ENCODE measurements at places on chromosomes 1 and 21.

GRCh38 chr1:170700842-170701615, 37.1 kb downstream of the PRRX1 start:
- DNase-seq: no peak

DNA sequence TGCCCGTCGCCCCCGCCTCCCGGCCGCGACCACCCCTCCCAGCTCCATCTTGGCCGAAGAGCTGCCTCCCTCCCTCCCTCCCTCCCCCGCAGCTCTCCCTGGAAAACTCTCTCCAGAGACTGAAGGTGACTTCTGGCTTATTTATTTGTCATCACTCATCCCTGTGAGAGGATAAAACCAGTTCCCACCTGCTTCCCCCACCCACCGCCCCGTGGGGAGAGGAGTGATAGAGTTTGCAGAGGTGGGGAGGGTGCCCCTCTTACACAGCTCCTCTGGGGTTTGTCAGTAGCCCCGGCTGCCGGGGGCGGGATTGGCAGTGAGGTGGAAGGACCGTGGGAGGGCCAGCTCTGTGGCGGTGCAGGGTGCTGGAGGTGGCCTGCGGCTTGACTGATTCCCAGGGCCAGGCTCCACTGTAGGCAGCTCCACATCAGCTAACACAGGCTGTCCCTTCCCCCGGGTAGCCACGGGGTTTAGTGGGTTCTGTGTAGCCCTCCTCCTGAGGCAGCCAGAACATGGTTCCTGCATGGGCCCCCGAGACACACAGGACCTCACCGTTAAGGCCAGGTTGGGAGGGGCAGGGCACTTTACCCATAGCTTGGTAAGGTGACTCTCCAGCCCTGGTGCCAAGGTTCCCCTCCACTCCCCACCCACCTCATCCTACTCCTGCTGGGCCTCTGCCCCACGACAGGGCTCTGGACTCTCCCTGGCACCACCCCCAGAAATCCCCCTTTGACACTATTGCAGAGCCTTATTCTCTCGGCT, 62.2 kb downstream of the ELK4 start:
- no peak for DNase-seq

- DNase-seq: no peak
Measured at GRCh38 chr1:185759061-185759460, 24.9 kb downstream of the HMCN1 start.

DNA sequence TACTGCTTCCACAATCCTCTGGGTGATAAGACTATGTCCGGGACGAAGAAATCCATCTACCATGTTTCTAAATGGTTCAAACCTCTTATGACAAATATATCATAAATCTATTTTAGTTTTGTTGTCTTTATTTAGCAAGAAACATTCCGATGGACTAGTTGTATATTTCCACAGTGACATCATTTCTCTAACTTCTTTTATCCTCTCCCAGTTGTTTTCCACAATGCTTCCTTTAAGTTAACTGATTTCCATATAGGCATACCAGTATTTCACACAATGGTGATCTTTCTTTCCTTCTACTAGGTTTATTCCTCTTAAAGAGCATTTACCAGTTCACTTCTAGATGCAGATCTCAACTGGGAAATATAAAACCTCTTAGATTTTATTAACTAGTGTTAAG, 44.8 kb downstream of the USP1 start:
- no peak for DNase-seq

GRCh38 chr1:11704194-11704529, 12.7 kb downstream of the DRAXIN start:
- DNase-seq: no peak

GRCh38 chr21:31159808-31160207, 121.5 kb upstream of the KRTAP19-8 start:
- no peak for DNase-seq

- DNase-seq: no peak
Measured at GRCh38 chr1:34710812-34711211, 44.0 kb upstream of the GJB5 start.

DNA sequence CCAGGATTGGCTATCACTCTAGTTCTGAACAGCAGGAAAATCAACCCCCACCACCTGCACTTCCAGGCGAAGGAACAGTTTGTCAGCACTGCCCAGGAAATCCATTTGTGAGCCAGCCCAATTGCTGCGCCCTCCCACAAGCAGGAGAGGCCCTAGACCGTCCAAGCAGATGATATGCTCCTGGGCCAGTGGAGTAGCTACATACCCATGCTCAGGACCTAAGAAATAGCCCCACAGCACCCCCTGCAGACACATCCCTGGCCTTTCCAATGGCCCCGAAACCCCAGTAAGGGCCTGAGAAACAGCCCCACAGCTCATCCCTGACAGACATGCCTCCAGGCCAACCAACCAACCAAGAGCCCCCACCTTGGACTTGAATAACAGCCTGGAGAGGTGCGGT, 111.5 kb upstream of the ZC3H11B start:
- no peak for DNase-seq

DNA sequence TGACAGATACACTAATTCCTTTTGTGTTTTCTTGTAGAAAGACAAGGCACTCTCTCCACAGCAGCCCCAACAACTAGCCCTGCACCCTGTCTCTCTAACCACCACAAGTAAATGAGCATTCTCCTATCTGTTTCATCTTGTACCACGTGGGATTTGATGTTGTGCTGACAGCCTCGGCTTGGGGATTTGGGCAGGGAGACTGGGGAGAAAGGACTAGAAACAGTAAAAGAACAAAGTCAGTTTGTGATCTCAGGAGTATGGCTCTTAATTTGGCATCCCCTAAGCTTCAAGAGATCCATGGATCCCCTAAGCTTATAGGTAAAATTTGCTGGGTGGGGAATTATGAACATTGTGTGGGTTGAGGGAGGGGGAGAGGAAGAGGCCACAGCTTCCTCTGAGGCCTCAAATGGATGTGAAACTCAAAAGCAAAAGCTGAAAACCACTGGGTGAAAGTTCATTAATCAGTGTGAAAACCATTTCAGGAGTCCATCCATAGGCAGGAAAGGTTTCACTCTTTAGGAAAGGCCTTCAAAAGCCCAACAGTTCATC, 3.1 kb downstream of the C1orf162 start:
- DNase-seq: peak; percentile 48

- no peak for DNase-seq
Measured at GRCh38 chr1:192831706-192832355, 23.0 kb downstream of the RGS2 start.

- DNase-seq: no peak
Measured at GRCh38 chr1:214404571-214405213, 123.7 kb downstream of the SMYD2 start.

DNA sequence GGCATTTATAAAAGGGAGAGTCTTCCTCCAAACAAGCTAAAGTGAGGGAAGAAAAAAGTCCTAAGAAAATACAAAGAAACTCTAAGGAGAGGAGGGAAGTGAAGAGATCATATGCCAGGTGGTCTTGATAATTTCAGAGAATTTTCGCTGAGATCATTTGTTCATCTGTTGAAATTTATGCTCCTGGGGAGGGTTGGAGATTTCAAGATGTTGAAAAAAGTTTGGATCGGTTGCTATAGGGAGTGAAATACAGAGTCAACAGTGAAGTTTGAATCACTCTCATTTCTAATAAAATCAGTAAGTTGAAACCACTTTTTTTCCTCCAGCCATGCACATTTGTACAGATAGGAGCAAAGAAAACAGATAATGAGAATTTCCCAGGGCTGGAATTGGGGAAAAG, 299.1 kb upstream of the ADAMTS5 start:
- no peak for DNase-seq

GRCh38 chr21:25115021-25115420, 492.3 kb downstream of the MRPL39 start:
- DNase-seq: no peak

DNA sequence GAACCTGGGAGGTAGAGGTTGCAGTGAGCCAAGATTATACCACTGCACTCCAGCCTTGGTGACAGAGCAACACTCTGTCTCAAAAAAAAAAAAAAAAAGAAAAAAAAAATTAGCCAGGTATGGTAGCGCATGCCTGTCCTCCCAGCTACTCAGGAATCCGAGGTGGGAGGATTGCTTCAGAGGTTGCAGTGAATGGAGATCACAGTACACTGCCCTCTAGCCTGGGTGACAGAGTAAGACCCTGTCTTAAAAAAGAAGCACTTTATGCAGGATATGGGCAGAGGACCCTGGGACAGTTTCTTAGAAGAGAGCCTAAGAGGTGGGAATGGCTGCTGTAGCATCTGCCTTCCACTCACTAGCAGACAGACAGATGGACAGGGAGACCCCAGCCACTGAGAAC, 23.0 kb downstream of the IQGAP3 start:
- DNase-seq: no peak

GRCh38 chr1:33364565-33364918, 43.6 kb upstream of the A3GALT2 start:
- DNase-seq: no peak

DNA sequence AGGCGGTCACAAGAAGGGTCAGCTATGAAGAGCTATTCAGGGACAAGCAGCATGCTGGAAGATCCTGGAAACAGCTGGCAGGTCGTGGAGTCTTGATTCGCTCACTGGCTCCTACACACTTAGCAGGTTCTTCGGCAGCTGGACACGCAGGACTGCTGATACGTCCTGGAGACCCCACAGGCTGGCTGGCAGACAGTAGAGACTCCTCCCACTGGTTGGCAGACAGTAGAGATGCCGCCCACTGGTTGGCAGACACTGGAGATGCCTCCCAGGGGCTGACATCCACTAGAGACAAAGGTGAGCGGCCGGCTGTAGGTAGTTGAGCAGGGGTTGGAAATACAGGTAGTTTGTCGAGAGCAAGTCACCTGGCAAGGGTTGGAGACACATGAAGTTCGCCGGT, 466 bp downstream of the KRTAP11-1 start:
- no peak for DNase-seq

GRCh38 chr1:181712711-181713110, 229.4 kb downstream of the CACNA1E start:
- DNase-seq: no peak

DNA sequence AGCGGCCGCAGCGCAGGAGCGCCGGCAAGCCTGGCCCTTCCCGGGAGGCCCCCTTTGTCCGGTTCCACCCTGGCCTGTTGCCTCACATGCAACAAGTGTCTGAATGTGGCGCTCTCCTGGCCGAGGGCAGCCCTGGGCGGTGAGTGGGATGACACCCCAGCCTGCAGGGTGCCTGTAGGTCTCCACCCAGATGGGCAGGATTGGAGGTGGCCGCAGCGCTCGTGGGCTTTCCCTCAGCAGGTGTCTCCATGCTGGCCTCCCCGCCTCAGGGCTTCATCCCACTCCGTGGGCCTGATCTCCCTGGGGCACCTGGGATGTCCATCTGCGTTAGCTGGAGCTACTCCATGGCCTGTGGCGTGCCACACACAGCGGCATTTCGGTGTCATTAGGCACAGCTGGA, 1.5 kb downstream of the MIB2 start:
- no peak for DNase-seq

- DNase-seq: no peak
Measured at GRCh38 chr1:154253671-154254070, 18.8 kb upstream of the HAX1 start.

DNA sequence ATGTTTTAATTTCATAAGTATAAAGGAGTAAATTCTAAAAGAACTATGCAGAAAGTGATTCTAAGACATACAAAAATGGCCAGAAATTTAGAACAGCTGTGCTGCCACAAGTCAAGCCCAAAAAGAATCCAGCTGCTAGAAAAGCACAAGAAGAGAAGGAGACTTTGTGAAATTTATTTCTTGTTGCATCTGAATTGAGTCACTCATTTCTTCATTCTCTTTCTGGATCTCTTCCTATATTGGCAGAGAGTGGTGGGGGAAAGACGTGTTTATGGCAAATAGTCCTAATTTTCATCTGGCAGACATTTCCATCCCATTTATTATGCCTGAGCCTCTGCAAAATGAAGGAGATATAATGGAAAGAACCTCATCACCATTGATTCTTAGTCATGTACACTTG, 139.6 kb upstream of the CTTNBP2NL start:
- DNase-seq: no peak

GRCh38 chr1:237164406-237165352, 122.7 kb downstream of the RYR2 start:
- no peak for DNase-seq

DNA sequence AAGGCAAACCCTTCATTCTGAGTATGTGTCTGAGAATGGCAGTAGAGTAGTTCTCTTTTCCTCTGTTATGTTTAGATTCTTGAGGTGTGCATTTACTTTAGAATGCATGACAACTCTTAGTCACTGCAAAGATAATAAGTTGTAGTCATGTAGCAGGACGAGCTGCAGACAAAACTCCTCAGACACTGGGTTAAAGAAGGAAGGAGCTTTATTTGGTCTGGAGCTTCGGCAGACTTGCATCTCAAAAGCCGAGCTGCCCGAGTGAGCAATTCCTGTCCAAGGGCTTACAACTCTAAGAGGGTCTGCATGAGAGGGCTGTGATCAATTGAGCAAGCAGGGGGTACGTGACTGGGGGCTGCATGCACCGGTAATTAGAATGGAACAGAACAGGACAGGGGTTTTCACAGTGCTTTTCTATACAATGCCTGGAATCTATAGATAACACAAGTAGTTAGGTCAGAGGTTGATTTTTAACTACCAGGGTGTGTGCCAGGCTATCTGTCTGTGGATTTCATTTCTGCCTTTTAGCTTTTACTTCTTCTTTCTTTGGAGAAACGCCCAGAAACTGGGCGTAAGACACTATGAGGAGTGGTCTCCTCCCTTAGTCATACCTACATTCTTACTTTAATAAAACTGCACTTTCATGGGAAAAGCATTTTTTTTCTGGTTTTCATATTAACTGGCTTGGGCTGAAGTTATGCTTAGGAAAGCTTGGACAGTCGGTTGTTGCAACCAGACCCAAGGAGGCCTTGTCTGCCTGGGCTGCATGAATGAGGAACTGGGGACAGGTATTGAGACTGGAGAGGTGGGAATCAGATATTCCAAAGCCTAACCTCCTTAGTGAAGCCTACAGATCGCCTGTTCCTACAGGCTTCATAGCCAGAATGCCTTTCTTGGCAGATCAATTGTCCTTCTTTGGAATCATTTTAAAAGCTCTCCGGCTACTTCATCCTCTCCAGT, 115.1 kb downstream of the RHOU start:
- DNase-seq: peak; percentile 64

- DNase-seq: no peak
Measured at GRCh38 chr1:53871221-53871620, 18.4 kb downstream of the YIPF1 start.

GRCh38 chr1:50861772-50862171, 98.3 kb downstream of the FAF1 start:
- no peak for DNase-seq

- DNase-seq: no peak
Measured at GRCh38 chr1:7290971-7291970, 479.8 kb upstream of the VAMP3 start.

- no peak for DNase-seq
Measured at GRCh38 chr1:81554108-81554507, 246.6 kb upstream of the ADGRL2 start.

- no peak for DNase-seq
Measured at GRCh38 chr1:115183158-115183557, 93.9 kb upstream of the TSPAN2 start.

All from inflammatory macrophage (primary cell).